ENCODE measurements at places on chromosomes 11 and 22.
A peak's percentile ranks its signal among the peaks of the same experiment; 100 is the strongest.

DNA sequence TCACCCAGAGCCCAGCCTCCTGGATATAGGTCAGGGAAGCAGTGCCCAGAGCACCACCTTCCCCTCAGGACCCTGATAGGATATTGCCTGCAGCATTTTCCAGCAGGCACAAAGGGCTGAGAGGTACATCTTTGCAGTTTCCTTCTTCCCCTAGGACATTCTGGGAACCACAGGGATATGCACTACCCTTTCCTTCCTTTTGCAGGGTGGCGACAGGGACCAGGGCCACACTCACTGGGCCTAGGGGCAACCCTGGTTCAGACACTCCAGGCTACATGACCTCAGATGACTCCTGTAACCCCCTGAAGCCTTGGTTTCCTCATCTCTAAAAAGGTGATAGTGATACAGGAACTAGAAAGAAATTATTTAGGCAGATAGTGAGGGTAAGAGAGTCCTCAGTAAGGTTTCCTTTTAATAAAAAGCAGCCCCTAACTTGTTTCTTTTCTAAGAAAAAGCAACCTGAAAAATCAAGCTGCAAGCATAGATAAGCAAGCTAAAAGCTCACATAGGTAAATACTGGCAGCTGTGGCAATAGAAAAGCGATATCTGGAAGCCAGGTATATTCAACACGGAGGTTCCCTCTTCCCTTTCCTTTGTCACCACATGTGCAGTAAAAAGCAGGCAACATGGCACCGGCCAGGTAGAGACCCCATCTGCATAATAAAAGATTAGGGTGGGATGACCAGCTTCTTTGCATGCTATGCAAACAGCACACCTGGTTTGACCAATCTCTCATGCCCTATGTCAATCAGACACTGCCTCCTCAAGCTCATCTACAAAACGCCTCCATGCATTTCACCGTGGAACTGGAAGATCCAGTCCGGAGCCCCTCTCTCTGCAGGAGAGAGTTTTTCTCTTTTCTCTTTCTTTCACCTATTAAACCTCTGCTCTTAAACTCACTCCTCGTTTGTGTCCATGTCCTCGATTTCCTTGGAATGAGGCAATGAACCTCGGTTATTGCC, 13.2 kb upstream of the MRGPRX2 start:
- H3K27me3 ChIP-seq: peaks cover 12% of the 10 kb centered on the region
- H3K4me3 ChIP-seq: no peak overlapping the region
- no peaks in the 10 kb centered on the region for H3K36me3 ChIP-seq
- DNase-seq: no peak
- peaks cover 17% of the 10 kb centered on the region for H3K4me1 ChIP-seq
- H3K27ac ChIP-seq: no peak overlapping the region

DNA sequence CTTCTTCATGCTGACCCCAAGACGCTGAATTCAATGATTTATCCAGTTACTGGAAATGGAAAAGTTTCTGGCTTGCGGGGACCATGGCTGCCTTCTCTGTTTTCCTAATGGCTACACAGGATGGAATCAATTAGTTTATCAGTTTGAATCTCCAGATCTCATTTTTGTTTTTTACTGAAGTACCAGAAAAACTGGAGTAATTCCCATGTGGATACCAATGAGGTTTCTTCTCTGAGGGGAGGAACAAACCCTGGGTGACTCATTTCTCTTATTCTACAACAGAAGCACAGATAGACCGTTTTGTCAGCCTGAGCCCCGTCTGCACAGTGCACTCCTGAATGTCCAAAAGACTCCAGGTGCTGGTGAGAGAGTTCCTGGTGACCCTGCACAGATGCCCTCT, 3.4 kb downstream of the ZNF195 start:
- peak overlapping the region; percentile 48 for H3K4me3 ChIP-seq
- H3K36me3 ChIP-seq: peaks cover 51% of the 10 kb centered on the region
- no peak for DNase-seq
- peaks cover 44% of the 10 kb centered on the region for H3K4me1 ChIP-seq

DNA sequence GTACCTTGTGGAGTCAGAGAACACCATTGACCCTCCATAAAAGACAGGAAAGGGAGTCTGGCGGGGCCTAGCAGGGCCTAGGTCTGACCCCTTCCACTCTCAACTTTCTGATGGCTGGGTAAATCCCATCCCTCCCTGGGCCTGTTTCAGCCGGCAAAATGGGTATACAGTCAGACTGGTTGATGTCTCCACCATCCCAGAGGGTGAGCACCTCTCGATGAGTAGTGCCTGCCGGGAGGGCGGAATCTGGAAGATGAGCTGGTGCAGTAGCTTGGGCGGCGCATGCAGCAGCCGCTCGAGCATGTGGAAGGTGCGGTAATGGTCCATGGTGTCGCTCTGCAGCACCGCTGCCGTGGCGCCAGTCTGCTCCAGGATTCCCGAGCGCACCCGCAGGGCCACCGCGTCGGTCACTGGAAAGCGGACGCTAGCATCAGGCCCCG, 528 bp downstream of the FIBP start:
- peaks cover 7% of the 10 kb centered on the region for H3K27me3 ChIP-seq
- DNase-seq: no peak
- peak overlapping the region; percentile 96 for H3K27ac ChIP-seq

- no peak for DNase-seq
- H3K36me3 ChIP-seq: no peaks in the 10 kb centered on the region
- no peaks in the 10 kb centered on the region for H3K4me1 ChIP-seq
- H3K27ac ChIP-seq: no peak overlapping the region
- H3K27me3 ChIP-seq: no peaks in the 10 kb centered on the region
- no peak overlapping the region for H3K4me3 ChIP-seq
These were observed 176.4 kb downstream of the SHANK2 start for GRCh38 chr11:71075871-71076420.

DNA sequence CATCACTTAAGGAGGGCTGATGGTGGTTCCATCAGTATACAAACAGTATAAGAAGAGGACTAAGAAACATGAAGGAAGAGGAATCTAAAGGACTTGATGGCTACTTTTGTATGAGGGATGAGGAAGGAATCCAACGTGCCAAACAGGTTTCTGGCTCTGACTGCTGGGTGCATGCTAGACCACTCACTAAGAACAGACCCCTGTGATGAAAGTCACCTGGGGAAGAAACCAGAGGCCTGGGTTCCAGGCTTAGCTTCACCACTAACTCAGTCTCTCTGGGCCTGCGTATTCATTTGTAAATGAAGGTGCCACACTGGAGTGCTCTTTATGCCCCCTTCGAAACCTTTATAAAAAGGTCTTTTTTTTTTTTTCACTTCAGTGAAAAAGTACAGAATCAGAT, 55.1 kb downstream of the AAMDC start:
- no peak overlapping the region for H3K4me3 ChIP-seq
- H3K27me3 ChIP-seq: no peaks in the 10 kb centered on the region

- no peak overlapping the region for H3K27ac ChIP-seq
- peaks cover 32% of the 10 kb centered on the region for H3K4me1 ChIP-seq
- DNase-seq: no peak
- no peaks in the 10 kb centered on the region for H3K27me3 ChIP-seq
- no peaks in the 10 kb centered on the region for H3K36me3 ChIP-seq
These were observed 74.5 kb upstream of the ARFGAP3 start for GRCh38 chr22:42931421-42932196.

DNA sequence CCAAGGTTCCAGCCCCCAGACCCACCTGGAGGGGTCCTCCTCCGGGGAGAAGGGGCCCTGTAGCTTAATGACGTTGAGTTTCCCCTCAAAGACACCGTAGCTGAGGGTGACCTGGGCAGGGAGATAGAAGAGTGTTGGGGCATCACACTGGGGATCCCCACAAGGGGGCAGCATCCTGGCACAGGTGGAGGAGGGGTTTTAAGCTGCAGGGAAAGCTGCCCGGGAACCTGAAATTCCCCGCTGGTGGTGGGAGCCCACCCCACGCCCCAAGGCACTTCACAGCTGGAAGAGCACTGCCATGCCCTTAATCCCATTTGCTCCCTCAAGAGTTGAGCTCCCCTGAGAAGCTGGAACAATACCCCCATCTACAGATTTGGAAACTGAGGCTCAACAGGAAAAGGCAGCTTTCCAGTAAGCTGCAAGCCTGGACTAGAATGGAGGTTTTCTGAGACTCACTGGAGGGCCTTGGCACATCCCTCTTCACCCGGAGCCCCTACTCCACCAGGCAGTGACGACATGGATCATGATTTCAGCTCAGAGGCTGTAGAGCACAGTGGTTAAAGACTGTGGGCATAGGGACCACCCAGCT, 13.7 kb downstream of the MFNG start:
- no peaks in the 10 kb centered on the region for H3K36me3 ChIP-seq
- H3K4me1 ChIP-seq: no peaks in the 10 kb centered on the region
- no peak overlapping the region for H3K27ac ChIP-seq
- peaks cover 48% of the 10 kb centered on the region for H3K27me3 ChIP-seq
- no peak for DNase-seq

DNA sequence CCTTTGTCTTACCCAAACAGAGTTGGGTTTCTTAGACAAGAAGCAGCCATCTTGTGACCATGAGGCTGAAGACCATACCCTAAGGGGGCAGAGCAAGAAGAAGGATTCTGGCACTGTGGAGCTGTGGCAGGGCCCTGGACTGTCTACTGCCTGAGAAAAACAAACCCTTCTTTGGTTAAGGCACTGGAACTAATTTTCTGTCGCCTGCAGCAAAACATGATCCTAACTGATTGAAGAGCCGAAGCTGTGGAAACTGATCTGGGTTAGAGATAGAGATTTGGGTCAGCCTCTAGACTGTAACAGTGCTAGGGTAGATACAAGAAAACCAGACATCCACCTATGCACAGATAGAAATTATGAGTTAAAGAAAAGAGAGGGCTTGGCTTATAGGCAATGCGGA, 11.3 kb upstream of the ACER3 start:
- no peak for DNase-seq
- H3K36me3 ChIP-seq: no peaks in the 10 kb centered on the region
- no peak overlapping the region for H3K27ac ChIP-seq
- H3K4me1 ChIP-seq: peaks cover 2% of the 10 kb centered on the region

DNA sequence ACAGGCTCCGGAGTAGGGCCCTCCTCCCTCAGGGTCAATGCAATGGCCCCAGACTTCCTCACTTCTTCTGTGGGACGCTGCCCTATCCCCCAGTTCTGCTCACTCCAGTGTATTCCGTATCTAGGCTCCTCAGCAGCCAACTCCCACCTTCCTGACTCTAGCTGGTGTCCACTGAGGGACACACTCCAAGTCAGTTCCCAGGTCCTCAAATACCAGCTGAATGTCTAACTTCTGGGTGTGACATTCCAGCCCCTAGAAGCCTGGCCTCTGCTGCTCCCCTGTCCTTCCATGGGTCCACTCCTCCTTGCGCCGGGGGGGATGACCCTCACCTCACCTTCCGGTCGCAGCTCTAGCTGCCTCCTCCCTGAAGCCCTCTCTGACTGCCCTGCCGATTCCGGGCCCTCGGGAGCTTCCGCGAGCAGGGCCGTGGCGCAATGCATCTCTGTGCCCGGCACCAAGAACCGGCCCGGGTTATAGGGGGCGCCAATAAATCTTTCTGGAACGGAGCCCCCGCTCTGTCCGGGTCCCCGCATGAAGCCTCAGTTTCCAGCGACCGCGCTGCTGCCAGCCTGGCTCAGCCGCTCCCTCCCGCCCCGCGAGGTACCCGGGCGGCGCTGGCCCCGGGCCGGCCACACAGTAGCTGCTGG, 15.4 kb downstream of the BAD start:
- no peak for DNase-seq
- peaks cover 5% of the 10 kb centered on the region for H3K36me3 ChIP-seq
- H3K27ac ChIP-seq: peak overlapping the region; percentile 100
- H3K4me3 ChIP-seq: peak overlapping the region; percentile 96
- H3K4me1 ChIP-seq: peaks cover 24% of the 10 kb centered on the region

- no peak overlapping the region for H3K4me3 ChIP-seq
- H3K36me3 ChIP-seq: no peaks in the 10 kb centered on the region
- DNase-seq: no peak
- no peak overlapping the region for H3K27ac ChIP-seq
- peaks cover 36% of the 10 kb centered on the region for H3K27me3 ChIP-seq
These were observed 52.2 kb downstream of the IGLL5 start for GRCh38 chr22:22939588-22940368.

DNA sequence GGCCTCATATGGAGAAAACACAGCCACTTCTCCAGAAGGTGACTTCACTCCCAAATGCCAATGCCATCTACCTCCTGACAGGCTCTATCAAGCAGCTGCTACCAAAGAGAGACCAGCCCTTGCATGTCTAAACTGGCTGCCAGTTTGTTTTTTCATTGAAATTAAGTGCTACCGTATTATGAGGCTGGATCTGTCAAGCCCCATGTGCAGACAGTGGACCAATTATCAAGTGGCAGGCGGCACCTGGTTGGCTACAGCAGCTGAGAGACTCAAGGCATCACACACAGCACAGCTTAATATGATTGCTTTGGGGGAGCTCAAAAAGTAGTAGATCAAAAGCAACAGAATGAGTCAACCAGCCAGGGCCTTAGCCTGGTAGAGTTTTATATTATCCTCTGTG, 1293.0 kb upstream of the TENM4 start:
- H3K27ac ChIP-seq: no peak overlapping the region
- no peak overlapping the region for H3K4me3 ChIP-seq
- H3K4me1 ChIP-seq: peaks cover under 1% of the 10 kb centered on the region
- H3K36me3 ChIP-seq: no peaks in the 10 kb centered on the region
- H3K27me3 ChIP-seq: no peaks in the 10 kb centered on the region
- no peak for DNase-seq

DNA sequence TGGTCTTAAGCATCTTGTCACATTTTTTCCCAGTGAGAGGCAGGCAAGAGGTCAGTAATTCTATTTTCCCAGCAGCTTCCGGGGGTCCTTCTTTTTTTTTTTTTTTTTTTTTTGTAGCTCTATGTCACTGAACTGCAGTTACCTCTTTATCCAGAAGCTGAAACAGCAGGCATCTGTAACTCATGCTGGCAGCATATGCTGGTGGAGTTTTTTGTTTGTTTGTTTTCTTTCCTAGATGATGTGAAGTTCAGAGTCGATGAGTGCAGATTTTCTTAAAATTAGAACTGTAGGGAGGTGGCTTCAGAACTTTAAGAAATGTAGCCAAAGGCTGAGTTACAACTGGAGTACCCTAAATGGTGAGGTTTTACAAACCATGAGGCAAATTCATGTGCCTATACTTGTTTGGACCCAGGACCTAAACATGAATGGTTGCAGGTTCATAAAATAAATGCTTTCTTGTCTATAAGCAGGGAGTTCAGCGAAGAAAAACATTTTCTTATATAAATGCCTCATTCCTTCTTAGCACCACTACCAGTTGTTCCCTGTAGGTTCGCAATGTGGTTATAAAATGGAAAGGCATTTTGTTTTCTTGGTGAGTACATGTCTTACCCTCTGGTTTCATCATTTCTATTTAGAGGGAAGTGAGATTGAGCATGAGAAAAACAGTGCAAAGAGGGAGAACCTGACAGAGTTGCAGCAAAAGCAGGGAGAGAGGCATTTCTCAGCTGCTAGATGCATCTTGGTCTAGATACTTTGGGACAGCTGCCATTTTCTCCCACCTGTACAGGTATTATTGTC, 84.0 kb downstream of the TRIM44 start:
- H3K36me3 ChIP-seq: peaks cover 10% of the 10 kb centered on the region
- H3K4me1 ChIP-seq: no peaks in the 10 kb centered on the region
- DNase-seq: no peak

- no peaks in the 10 kb centered on the region for H3K27me3 ChIP-seq
- H3K4me3 ChIP-seq: no peak overlapping the region
- no peak for DNase-seq
- H3K4me1 ChIP-seq: peaks cover 8% of the 10 kb centered on the region
These were observed 43.9 kb upstream of the YPEL1 start for GRCh38 chr22:21779444-21779843.
